ENCODE measurements at places on chromosomes 1 and 21.

- DNase-seq, result no peak
Measured at GRCh38 chr1:1115136-1115785, 628 bp downstream of the C1orf159 start.

DNA sequence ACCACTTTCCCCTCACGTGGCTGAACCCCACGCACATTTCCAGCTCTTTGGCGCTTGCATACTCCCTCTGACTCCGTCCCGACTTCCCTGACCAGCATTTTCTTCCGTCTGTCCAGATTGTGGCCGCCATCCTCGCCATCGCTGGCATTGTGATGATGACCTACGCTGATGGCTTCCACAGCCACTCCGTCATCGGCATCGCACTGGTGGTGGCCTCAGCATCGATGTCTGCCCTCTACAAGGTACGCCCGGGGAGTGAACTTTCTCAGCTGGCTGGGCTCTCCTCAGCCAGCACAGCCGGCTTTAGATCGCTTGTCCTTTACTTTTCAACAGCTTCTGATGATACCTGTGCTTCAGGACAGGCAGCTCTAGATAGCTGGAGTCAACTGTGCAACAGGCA lies 56.8 kb upstream of the COA6 start:
- DNase-seq, result no peak

GRCh38 chr1:203381151-203381751 lies 30.3 kb upstream of the FMOD start:
- no peak for DNase-seq

GRCh38 chr1:231319080-231319479 lies 18.6 kb downstream of the EXOC8 start:
- DNase-seq, result no peak

DNA sequence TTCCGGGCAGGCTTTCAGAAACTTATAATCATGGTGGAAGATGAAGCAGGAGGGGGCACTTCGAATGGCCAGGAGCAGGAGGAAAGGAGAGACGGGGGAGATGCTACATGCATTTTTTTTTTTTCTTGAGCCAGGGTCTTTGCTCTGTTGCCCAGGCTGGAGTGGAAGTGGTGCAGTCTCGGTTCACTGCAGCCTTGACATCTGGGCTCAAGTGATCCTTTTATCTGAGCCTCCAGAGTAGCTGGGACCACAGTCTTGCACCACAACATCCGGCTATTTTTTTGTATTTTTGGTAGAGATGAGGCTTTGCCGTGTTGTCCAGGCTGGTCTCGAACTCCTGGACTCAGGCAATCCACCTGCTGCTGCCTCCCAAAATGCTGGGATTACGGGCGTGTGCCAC lies 61.6 kb downstream of the SELENOF start:
- no peak for DNase-seq

DNA sequence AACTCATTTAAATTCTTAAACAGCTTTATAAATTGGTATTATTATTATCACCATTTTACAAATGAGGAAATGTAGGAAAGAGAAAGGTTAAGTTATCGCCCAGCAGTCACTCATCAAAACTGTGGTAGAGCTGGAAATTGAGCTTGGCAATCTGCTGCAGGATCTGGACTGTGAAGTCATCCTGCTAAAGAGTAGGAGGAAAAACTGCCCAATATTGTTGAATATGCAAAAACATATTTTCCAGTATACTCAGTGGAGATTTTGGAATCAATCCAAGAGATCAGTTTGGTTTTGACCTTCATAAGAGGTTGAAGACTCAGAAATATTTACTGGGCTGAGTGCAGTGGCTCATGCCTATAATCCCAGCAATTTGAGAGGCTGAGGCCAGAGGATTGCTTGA lies 16.9 kb upstream of the RC3H1 start:
- no peak for DNase-seq

GRCh38 chr1:27594564-27595510 lies 9.1 kb downstream of the AHDC1 start:
- DNase-seq, result no peak

- no peak for DNase-seq
Measured at GRCh38 chr21:15795533-15795932, 65.8 kb downstream of the USP25 start.

DNA sequence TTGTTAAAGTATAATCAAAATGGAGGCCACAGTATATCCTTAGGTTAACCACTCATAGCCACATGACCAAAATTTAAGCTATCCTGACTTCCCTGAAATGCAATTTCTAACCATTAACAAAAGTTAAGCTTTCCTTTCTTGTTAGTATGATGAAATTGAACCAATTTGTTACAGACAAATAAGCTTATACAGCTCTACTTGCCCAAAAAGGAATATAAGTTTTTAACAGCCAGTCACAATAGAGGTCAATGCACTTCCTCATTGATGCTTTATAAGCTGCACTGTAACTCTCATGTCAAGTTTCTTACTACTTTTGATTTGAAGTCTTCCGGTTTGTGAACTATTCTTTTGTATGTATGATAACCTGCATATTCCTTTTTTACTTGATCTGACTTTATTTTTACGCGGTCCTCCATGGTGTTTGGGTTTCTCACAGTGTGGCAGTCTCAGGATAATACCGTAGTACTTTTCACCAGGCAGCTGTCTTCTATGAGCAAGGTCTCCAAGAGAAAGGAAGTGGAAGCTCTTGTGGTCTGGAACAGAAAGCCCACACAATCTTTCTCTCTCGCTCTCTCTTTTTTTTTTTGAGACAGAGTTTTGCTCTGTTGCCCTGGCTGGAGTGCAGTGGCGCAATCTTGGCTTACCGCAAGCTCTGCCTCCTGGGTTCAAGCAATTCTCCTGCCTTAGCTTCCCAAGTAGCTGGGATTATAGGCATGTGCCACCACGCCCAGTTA lies 331.6 kb downstream of the SRGAP2C start:
- DNase-seq, result peak; percentile 75

DNA sequence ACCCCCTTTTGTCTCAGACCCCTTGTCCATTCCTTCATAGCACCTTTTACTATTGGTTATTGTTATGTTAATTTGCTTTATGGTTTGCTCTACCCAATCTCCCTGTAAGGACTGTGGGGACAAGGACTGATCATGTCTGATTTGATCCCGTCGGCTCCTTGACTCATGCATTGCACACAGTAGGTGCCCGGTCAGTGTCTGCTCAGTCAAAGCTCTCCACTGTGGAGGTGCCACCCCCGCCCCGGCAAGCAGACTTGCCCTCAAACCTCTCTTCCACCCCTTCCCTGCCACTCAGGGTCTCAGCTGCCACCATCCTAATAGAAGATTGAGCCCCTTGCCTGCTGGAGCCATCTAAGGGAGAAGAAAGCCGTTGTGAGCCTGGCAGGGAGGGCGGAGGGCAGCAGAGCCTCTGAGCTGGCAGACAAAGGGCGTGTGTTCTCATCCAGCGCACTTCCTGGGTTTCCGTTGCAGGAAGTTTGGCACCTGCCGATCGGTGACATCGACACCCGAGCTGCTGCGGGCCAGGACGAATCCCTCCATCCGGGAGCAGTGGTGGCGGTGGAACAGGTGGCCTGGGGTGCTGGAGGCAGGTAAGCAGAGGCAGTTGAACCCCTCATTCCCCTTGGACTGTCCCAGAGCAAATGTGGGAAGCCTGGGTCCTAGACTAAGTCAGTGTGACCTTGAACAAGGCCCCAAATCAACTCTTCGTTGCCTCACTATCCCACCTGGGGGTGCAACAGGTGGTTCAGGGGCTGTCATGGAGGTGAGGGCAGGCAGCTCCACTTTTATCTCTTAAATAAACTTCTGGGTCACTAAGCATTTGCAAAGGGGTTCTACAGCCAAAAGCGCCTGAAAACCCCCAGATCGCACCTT lies 2.2 kb upstream of the FBLIM1 start:
- DNase-seq, result no peak

DNA sequence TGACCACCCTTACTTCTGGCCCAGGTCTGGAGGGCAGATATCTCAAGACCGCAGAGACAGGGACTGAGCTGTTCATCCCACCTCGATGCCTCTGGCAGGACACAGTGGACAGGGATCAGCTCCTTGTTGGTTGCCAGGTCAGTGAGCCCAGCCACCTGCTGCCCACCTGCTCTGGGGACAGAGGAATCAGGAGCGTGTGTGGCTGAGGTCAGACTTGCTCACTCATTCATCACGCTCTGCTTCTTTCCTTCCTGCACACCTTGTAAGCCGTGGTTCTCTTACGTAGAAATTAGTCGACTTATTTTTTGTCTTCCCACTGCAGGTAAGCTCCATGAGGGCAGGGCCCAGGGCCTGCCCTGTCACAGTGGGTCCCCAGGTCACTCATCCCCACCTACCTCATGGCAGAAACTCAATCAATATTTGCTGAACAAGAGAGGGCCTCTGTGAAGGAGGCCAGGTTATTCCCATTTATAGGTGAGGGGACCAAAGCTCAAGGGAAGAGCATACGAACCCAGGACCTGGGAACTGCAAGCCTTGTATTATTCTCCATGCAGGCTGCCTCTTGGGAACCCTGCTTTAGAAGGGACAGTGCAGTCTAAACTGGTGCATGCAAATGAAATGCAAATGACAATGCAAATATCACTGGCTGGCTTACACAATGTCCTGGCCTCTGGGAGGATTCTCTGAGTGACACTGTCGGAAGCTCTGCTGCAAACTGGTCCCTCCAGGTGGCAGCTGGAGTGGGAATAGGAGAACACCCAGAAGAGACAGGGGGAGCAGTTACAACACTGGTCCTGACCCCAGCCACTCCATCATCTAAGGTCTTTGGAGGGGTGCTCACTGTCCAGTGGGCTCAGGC lies 58.4 kb upstream of the PAX7 start:
- DNase-seq, result no peak

DNA sequence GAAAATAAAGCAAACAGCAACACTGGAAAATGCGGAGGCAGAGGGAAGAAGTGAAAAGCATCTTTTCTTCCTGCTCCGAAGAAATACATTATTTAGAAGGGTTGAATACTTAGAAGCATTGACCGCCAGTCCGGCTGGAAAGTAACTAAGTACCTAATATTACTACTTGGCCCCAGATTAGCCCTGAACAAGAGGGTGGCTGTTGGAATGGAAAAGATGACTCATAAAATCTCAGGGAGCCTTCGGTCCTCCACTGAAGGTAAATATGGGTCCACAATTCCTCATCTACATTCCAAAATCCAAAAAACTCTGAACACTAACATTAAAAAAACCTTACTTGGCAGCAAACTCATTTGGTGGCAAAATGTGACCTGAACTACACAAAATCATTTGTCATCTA lies 40.1 kb downstream of the BCAR3 start:
- DNase-seq, result no peak

DNA sequence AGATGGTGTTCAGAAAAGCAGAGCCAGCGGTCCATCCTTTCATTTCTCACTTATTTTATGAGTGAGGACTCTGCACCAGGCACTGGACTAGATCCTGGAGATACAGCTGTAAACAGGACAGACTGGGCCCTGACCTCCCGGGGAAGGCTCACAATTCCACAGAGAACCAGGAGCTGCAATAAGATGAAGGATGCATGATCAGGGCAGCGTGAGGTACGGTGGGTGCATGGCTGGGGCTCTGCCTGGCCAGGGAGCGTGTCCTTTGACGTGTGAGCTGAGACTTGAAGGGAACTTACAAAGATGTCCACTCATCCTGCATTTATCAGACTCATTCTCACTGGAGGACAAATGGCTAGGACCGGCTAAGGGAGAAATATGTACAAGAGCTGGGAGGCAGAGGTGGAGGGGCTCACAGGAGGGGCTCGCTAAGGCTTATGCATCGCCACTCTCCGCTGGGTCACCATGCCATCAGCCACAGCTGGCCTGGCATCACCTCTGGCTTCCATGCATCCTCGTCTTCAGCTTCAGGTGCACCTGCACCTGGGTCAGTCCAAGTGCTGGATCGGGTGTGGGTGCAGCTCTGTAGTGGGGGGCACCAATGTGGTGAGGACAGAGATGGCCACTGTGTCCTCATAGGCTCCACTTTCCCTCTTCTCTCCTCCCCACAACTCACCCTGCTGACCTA lies 213.9 kb downstream of the TOMM20 start:
- DNase-seq, result no peak

GRCh38 chr1:155964193-155964592 lies 14.2 kb downstream of the ARHGEF2 start:
- DNase-seq, result no peak

DNA sequence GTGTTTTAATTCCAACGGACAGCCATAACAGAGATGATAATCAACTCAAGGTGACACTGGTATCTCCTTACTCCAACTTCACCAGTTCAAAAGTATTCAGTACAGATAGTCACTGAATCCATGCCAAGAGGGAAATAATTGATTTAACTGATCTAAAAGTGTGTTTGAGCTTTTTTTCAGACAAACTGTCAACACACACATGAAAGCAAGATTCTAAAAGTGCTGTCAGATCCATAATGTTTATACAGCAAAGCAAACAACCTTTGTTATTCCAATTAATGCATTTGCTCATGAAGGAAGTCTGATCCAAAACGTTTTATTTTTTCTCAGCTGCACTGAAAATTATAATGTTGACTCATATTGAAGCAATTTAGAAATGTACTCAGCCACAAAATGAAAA lies 5.9 kb upstream of the PRKAA2 start:
- no peak for DNase-seq

- DNase-seq, result no peak
Measured at GRCh38 chr1:244680667-244681066, 27.7 kb downstream of the DESI2 start.

- no peak for DNase-seq
Measured at GRCh38 chr21:38256599-38257302, at the start of gene KCNJ15. Gene KCNJ15, plus strand, starts transcription at chr21:38256991. Its CDS starts 42,271 bp downstream, at chr21:38299262.

GRCh38 chr1:185439727-185440415 lies 122.8 kb upstream of the IVNS1ABP start:
- no peak for DNase-seq

DNA sequence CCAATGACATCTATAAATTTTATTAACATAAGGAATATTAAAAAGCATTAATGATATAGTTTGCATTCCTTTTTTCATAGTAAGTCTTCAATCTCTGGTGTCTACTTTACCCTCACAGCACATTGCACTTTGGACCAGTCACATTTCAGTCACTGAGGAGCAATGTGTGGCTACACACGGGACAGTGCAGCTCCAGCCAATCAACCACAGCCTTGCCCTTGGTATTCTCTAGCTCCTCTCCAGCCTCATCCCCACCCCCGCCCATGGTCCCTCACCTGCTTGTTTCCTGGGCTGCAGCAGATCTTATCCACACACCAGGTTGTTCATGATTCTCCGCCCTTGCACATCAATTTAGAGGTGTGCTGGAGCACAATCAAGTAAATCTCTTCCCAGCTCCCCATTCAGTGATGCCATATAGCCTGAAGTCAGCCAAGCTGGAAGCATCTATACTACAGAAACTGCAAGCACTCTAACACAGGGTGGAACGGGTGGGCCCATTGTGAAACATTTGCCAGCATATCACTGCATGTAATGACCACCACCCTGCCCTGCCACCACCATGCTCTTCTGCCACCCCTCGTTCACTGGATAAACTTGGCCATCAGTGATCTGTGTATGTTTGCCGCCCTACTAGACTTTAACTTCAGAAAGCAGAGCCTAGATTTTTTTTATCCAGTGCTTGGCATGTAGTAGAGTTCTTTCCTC lies 93.0 kb upstream of the SLC44A3 start:
- DNase-seq, result no peak

GRCh38 chr1:36400825-36401601 lies 3.3 kb upstream of the LSM10 start:
- DNase-seq, result peak; percentile 94

- no peak for DNase-seq
Measured at GRCh38 chr1:168421399-168422004, 122.3 kb downstream of the XCL2 start.
